ENCODE measurements at places on chromosomes 5 and 9.

- DNase-seq: no peak
Observed at GRCh38 chr9:265209-265870, 50.7 kb downstream of the DOCK8 start.

- no peak for DNase-seq
Observed at GRCh38 chr5:144028636-144029035, 141.8 kb downstream of the YIPF5 start.

DNA sequence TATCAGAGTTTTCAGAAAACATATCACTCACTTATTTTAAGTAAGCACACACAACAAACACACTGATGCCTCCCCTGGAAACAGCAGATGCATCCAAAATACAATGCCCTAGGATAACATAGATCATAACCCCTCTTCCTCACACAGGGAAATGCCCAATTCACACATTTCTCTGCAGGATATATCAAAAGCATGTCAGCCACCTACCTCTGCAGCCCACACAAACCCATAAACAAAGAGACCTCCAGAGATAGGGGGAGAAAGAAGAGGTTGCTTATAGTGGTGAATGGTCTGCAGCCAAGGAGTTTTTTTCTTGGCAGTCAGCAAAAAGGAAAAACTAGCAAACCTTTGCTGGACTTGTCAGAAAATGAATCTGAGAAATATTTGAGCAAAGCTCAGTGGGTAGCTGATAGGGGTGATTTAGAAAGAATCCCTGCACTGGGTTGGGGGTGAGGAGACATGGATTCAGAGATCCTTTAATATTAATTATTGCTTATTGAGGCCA, 36.1 kb downstream of the ABLIM3 start:
- no peak for DNase-seq

DNA sequence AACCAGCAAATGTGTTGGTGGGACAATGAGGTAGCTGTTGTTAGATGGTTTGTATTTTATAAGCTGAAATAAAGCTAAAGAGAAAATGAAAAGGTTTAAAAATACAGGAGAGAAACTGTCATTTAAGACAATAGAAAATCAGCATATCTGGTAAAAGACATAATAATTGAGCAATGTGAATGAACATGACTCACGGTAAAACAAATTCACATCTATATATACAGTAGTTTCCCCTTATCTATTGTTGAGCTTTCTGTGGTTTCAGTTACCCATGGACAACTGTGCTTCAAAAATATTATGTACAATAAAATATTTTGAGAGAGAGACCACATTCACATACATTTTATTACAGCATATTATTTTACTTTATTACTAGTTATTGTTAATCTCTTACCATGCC, 1649.8 kb downstream of the EFNA5 start:
- no peak for DNase-seq

DNA sequence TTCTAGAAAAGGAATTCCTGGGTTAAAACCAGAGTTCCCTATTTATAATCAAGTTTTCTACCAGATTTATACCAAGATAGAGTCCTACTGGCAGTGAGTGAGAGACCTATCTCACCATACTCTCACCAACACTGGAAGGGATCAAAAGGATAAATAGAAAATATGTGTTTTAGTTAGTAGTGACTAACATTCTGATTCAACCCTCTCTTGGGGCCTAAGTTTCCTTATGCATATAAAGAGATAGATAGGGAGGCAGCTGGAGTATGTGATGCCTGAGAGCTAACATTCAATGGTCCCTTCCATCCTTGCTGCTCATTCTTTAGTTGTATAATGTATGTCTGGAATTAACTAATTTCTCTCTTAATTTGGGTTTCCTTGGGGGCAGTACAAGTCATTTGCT, 32.0 kb downstream of the CKMT2 start:
- DNase-seq: no peak

- no peak for DNase-seq
Observed at GRCh38 chr5:176736931-176737745, 73.2 kb upstream of the UNC5A start.
